ENCODE measurements at places on chromosomes 7 and 10.

- no peak for DNase-seq
Observed at GRCh38 chr10:7054915-7055314, 355.9 kb downstream of the SFMBT2 start.

DNA sequence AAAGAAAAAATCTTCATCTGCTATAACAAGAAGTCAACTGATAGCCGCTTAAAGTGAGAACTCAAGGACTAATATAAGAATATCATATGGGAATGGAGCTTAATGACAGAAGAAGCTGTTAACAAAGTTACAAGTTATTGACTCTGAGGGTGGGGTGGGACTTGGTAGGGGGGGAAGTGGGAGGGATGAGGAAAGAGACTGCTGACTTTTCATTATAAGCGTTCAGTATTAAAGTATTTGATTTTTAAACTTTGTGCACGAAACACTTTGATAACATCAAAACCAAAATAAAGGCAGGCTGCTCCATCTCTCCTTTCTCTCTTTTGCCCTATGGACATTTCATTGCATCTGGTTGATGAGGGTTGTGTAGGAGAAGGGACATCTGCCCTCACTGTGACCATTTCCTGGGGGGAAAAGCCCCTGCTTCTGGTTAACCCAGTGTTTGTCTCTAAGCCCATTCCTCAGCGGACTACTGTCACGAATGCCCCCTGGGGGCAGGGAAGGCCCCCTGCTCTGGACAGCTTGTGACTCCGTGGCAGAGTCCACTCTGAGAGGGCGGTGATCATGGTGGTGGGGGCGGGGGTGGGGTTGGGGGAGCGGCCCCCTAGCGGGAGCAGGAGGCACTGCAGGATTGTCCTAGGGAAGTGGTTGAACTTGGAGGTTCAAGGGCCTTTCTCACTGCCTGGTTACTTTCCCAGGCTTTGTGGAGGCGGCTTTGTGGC lies 17.4 kb downstream of the SLC13A4 start:
- no peak for DNase-seq

DNA sequence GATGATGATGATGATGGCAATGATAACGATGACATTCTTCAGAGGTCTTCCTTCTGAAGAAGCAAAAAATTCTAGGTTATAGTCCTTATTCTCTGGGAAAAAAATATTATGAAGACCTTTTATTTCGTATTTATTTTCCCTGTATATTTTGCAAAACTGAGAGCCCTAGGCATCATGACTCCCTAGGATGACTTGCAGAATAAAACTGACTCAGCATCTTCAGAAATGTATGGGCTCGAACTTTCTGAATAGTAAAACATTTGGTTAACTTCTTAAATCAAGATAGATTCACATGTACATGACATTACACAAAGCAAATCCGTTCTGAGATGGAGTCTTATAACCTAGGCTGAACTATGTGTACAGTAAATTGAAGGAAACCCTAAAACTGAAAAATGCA lies 29.4 kb downstream of the DKK1 start:
- DNase-seq, result no peak

GRCh38 chr7:35747611-35748010 lies 52.7 kb upstream of the HERPUD2 start:
- no peak for DNase-seq

- DNase-seq, result no peak
Observed at GRCh38 chr7:3616306-3616705, 315.3 kb downstream of the SDK1 start.

- no peak for DNase-seq
Observed at GRCh38 chr10:4526311-4526731, 299.7 kb upstream of the AKR1E2 start.

DNA sequence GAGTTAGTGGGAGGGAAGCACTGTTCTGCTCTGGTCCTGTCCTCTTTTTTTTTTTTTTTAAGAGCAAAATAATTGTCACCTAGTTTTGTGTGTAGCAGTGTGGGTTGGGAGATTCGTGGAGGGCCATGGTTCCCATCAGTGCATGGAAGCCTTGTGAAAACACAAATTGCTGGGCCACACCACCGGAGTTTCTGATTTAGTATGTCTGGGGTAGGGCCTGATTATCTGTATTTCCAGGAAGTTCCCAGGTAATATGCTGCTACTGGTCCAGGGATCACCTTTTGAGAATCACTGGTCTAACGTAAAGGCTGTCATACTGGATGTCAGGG lies 191.3 kb downstream of the GATA3 start:
- DNase-seq, result no peak

- DNase-seq, result no peak
Observed at GRCh38 chr7:44268671-44269070, 56.7 kb downstream of the CAMK2B start.

GRCh38 chr7:101240226-101241014 lies 2.8 kb upstream of the CLDN15 start:
- DNase-seq, result no peak

GRCh38 chr7:107244613-107245012 lies 75.8 kb downstream of the HBP1 start:
- DNase-seq, result no peak

DNA sequence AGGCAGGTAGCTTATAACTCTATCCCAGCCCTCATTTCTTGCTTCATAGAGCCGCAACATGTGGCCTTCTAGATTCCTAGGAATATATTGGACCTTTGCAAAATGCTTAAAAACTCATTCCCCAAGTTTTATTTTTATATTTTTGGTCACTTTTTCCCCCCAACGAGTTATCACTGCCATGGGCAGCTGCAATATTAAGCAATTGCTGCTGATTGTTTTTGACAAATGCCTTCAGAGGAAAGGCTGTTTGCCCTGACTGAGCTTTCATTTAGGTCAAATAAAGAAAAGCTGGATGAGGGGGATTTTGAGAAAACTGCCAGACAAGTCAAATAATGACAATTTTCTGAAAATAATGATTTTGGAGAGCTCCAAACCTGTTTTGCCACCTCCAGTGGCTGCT lies 976.9 kb upstream of the MBL2 start:
- no peak for DNase-seq

GRCh38 chr10:43202224-43202656 lies 64.0 kb downstream of the CSGALNACT2 start:
- DNase-seq, result peak; percentile 18

DNA sequence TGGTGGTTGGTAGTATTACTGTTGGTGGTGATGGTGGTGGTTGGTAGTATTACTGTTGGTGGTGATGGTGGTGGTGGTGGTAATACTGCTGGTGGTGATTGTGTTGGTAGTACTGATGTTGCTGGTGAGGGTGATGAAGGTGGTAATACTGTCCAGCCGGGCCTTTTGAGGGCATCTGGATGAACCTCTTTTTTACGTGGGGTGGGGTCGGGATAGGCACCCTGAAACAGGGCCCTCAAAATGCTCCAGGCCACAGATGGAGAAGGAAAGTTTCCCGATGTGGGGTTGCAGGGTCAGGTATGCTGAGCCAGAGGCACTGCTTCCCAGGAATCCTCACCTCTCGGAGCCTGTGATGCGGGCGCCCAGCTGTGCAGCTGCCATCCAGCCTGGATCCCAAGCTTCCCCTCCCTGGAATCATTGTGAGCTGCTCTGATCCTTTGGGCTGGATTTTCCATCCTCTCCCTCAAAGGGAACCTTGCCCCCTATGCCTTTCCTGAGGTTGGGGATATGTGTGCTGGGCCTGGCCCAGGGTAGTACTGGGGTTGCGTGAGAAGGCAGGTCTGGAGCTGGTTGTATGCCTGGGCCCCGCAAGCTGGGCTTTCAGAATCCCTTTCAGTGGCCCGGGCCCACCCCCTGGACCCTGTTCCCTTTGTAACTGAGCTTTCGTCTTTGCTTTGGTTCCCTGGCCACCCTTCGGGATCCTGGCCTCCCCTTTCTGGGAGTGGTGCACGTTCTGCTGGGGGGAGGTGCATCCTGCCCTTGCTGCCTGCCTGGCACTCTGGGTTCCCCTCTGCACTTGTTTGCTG lies 43.3 kb downstream of the DOCK1 start:
- DNase-seq, result no peak

DNA sequence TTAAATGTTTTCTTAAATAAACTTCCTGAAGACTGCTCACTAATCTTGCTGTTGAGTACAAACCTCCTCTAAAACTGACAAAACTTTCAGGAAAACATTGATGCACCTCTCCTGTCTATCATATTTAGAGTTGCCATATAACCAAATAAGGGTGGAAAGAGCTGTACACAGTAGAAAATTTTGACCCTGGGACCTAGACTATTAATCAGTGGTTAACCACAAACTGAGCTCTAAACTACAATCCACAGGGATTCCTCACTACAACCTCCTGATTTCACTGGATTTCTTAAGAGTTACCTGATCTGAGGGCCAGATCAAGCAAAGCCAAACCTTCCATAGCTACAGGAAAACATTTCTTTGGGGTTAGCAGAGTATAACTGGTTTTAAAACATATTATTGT lies 39.9 kb upstream of the WNT16 start:
- DNase-seq, result no peak

GRCh38 chr10:47253030-47253637 lies 46.9 kb upstream of the GDF10 start:
- no peak for DNase-seq

DNA sequence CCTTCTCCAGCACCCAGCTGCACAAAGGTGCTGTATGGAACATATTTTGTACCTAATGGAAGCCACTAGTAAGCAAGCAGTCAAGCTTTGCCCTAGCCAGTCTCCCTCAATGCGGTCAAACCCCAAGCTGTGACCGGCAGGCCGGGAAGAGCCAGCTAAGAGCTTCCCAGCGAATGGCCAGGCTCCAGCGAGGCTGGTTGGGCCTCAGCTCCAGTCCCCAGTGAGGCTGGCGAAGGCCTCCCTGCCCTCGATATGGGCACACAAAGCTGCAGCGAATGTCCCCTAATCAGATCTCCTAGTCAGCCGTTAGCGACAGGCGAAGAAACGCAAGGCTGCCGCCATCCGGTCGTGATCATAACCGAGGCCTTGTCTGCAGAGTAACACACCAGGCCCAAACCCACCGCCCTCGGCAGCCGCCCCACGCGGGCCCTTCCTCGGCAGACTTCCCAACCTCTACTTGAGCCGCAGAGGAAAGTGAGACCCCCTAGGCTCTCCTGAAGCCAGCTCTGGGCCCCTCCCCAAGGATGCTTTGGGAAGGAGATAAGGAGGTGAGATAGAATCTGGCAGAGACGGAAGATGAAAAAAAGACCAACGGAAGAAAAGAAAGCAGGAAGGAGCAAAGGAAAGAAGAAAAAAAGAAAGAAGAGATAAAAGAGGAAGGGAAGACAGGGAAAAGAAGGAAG lies 3.1 kb upstream of the HOXA9 start:
- DNase-seq, result no peak

DNA sequence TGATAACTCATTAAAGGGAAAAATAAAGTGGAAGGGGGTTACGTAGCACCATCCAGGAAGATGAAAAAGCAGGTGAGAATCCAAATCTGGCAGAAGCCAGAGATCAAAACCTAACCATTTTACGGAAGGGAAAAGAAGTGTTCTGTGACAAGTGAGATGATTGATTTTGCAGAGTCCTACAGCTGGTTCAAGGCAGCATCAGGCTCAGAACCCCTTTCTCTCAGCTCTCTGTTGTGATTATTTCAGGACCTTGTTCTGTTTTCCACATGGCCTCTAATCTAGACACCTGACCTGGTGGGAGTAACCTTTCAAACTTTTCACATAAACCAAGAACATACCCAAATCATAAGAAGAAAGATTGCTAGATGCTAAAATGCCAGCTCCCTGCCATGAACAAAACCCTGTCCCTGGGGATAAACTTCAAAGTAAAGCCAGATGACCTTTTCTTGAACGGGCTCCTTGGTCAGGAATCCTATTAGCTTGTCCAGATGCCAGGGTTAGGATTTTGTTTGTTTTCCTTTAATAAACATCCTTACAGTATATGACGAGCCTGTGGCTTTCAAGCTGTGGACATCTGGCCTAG lies 5.9 kb downstream of the DUSP5 start:
- DNase-seq, result no peak

GRCh38 chr7:111312966-111313365 lies 222.0 kb downstream of the LRRN3 start:
- DNase-seq, result no peak

DNA sequence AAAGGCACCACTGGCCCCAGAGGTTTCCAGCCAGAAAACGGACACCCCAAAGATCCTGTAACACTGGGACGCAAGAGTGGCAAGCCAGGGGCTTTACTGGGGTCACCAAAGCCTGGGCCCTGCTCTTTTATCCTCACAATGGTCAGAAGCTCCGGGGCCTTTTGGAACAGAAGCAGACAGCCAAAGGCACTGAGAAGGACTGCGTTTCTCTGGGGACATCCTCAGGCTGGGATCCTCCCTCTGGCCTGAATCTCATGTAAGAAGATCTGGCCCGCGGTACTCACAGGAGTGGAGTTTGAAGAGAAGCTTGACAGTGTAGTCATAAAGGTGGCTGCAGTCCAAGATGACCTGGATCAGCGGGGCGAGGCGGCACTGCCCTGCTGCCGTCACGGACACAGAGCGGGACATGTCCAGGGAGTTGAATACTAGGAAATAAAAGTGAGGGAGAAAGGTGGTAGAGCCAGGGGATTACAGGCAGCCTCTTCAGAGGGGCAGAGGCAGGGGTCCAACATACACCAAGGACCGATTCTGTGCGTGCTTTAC lies 81.4 kb downstream of the SPDYE5 start:
- no peak for DNase-seq

- no peak for DNase-seq
Observed at GRCh38 chr7:151745706-151746105, 131.2 kb downstream of the PRKAG2 start.

DNA sequence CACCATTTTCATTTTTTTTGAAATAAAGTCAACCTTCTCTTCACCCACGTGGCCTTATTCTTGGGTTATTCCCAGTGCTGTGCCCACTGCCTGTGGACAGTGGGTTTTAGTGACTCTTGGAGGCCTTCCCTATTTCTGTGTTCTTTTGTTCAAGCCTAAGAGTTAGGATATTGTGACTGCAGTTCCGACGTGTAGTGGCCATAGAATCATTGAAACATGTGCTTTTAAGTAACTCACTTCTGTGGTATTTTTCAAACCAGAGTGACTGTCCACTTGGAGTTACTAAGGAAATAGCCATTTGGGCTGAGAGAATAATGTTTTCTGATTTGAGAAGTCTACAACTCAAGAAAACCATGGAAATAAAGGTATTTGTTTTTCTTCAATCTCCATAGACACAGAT lies 23.7 kb downstream of the TDRD1 start:
- DNase-seq, result no peak

DNA sequence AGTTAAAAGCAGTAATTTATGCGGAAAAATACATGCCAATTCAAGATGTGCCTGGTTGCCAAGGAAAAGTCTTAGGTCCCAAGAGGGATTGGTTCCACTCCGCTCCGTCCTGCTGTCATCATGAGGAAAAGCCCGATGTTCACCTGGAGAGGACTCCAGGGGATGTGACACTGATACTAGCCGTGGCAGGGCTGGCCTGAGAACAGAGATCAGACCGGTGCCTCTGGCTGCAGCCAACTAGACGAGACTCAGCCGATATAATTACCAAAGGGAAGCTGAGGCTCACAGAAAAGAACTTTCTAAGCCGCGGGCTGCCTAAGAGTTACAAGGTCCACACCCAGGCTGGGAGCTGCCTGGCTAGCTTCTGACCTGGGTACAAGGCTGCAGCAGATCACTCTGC lies 81.3 kb upstream of the UNC5B start:
- DNase-seq, result no peak

DNA sequence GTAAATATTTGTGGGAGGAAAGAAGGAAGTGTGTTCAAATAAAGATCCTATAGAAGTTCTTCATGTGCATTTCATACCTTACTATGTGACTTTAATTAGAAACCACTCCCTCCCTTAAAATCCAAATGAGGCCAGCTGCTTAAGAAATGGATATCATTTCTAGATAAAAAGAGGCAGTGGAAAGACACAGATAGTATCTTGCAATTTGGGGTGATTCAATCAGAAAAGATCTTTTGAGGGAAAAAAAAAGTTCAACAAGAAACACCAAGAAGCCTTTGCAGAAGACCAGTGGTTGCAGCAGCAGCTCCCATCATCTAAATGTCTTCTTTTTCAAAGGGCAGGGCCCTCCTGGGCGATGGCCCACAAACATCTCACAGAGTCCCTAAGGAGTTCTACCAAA lies 200.1 kb downstream of the LRRN3 start:
- no peak for DNase-seq
